ENCODE measurements at places on chromosomes 13 and 19.

GRCh38 chr19:6236310-6237291 is 43.2 kb downstream of the MLLT1 start:
- DNase-seq = no peak

DNA sequence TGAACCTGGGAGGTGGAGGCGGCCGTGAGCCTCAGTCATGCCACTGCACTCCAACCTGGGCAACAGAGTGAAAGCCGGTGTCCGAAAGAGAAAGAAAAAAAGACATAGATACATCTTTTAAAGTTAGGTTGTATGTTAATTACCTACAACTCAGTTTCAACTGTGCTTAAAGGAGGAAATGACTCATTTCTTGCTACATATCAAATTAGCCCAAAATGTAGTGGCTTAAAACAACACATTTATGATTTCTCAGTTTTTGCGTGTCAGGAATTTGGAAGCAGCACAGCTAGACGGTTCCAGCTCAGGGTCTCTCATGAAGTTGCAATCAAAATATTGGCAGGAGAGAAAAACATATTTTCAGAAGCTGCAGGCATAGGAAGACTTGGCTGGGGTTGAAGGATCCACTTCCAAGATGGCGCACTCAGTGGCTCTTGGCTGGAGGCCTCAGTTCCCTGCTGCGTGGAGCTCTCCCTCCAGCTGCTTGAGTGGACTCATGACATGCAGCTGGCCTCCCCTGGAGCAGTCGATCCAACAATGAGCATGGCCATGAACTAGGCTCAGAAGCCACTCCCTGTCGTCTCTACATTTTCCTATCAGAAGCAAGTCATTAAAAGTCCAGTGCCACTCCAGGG is 7.1 kb downstream of the LDLR start:
- DNase-seq = peak; percentile 90

DNA sequence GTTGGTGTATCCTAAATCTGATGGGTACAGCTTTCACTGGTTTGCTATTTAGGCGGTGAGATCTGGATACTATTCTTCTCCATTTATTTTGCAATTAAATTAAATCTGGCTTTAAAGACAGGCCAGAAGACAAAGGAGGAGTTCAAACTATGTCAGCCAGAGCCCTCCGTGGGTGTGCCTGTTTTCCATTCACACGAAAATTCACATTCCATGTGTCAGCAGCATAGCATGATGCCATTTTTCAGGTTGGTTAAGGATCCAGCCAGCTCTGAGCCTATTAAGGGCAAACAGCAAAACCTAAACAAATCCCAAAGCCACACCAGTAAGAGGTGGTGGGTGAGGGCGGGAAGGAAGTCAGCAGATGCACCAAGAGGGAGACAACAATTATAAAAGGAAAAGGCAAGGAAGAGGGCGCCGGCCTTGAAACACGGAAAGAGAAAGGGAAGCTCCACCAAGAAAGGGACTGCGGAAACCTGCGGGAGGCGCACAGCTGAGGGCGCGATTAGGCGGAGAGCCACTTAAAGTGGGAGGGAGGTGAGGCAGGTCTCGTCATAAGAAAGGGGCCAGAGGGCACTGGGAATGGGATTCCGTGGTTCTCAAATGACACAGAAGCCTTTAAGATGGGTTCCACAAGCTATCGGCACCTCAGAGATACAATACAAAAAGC is 43.0 kb downstream of the CARS2 start:
- no peak for DNase-seq

DNA sequence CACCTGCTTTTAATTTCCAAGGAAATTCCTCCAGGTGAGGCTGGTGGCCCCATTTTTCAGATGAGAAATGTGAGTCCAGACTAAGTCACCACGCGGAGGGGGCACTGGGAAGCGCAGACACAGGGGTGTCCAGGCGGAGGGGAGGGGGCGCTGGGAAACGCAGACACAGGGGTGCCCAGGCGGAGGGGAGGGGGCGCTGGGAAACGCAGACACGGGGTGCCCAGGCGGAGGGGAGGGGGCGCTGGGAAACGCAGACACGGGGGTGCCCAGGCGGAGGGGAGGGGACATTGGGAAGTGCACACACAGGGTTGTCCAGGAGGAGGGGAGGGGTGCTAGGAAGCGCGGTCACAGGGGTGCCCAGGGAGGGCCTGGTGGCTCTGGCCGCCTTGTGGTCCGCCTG is 3.5 kb downstream of the GRK1 start:
- no peak for DNase-seq

GRCh38 chr13:99486996-99487395 is 14.3 kb upstream of the TM9SF2 start:
- DNase-seq = no peak
